ENCODE measurements at places on chromosomes 5 and 9. TPM values are rescaled to one million over a fixed set of nuclear protein-coding genes. Genes with fewer than 3 reads are reported as not detected.

DNA sequence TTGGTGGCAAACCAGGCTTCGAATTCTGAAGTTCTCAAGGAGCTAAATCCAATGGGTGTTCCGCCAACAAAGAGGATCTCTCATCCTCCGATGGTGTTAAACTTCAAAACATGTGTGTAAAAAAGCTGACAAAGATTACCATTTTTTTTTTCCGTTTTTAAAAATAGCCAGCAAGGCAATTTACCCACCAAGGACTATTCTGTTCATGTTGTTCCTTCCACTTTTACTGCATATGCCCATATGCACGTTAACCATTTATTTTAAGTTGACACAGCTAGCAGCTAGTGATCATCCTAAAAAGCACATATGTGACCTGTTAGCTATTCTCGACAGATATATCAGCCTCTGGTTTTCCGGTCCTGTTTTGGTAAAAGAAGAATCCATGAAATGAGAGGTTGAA lies 326.7 kb downstream of the PLK2 start:
- no peak for DNase-seq
- no peaks in the 10 kb centered on the region for H3K27me3 ChIP-seq
- peaks cover 5% of the 10 kb centered on the region for H3K4me1 ChIP-seq
- H3K4me3 ChIP-seq, result no peak overlapping the region

- no peak overlapping the region for H3K4me3 ChIP-seq
- no peaks in the 10 kb centered on the region for H3K4me1 ChIP-seq
- H3K36me3 ChIP-seq, result no peaks in the 10 kb centered on the region
- no peak for DNase-seq
- no peak overlapping the region for H3K27ac ChIP-seq
Observed at GRCh38 chr5:122707796-122708195, 67.1 kb upstream of the SNX2 start.

DNA sequence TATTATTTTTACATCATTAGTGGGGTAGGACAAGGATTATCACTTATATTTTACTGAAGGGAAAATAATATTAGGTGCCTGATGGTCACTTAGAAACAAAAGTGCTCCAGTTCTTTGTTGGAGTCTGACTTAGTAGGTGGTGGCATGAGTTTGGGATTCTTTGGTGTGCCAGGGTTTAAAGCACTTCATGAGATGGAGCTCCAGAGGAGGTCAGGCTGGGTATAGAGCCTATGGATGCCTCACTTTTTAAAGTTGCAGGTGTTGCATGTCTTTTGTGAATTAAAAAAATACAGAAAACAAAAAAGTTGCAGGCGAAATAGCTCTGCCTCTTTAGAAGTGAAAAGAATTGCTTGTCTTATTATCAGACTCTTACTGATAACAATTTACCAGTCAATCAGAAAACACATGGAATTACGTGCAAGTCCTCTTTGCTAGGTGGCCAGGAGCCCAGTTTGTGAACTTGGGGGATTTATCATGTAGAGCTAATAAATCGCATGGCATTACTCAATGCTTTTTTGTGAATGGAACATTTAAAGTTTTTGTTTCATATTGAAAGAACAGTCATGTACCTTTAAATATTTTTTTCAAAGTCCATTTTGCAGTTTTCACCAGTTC lies 1.6 kb downstream of the ITK start:
- no peaks in the 10 kb centered on the region for H3K4me1 ChIP-seq
- DNase-seq, result no peak
- H3K27me3 ChIP-seq, result no peaks in the 10 kb centered on the region
- no peaks in the 10 kb centered on the region for H3K36me3 ChIP-seq

DNA sequence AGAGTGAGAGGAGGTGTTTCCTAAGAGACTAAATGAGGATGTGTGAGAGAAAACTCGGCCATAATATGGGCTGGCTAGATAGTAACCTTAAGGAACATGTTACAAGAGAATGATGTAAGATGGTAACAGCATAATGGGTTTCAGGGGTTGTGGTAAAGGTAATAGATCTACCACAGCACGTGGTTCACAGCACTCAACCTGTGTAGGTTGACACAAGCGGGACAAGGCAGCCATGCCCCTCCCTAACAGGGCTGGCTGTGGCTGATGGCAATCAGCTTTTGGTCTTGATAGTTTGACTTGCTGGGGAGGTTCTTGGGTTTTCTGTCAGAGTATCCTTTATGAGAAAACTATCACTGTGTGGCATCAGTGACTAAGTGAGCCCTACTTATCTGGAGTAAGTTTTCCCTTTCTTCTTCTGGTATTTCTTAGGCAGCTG lies 138.6 kb downstream of the TRIO start:
- DNase-seq, result no peak
- no peak overlapping the region for H3K27ac ChIP-seq
- H3K36me3 ChIP-seq, result peaks cover 3% of the 10 kb centered on the region
- H3K27me3 ChIP-seq, result no peaks in the 10 kb centered on the region

GRCh38 chr5:14238272-14238671 lies 95.1 kb downstream of the TRIO start:
- peaks cover 62% of the 10 kb centered on the region for H3K4me1 ChIP-seq
- H3K27me3 ChIP-seq, result no peaks in the 10 kb centered on the region
- DNase-seq, result no peak
- H3K27ac ChIP-seq, result no peak overlapping the region

DNA sequence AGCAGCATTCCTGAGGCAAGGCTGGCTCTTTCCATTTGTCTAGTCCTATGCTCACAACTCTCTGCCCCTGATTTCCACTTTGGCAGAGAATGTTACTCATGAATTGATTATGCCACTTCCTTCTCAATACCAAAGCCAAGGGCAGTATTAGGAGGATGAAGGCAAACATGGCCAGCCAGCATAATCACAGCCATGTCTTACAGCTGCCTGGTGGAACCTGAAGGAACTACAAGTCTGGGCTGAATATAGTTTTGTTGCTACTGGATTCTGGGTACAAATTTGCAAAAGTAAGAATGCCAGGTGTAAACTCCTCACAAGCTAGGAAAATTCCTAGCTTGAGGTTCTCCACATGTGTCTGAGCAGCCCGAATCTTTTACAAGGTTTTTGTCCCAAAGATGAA lies 4.2 kb downstream of the SIL1 start:
- no peak for DNase-seq
- peaks cover 41% of the 10 kb centered on the region for H3K4me1 ChIP-seq
- no peak overlapping the region for H3K4me3 ChIP-seq
- no peaks in the 10 kb centered on the region for H3K36me3 ChIP-seq

- no peak overlapping the region for H3K4me3 ChIP-seq
- no peaks in the 10 kb centered on the region for H3K36me3 ChIP-seq
- H3K27ac ChIP-seq, result peak overlapping the region; percentile 31
- no peaks in the 10 kb centered on the region for H3K27me3 ChIP-seq
- H3K4me1 ChIP-seq, result peaks cover 15% of the 10 kb centered on the region
Observed at GRCh38 chr5:131977212-131977604, 31.7 kb upstream of the MEIKIN start.

GRCh38 chr9:127336506-127337352 lies 60.2 kb upstream of the SLC2A8 start:
- H3K27me3 ChIP-seq, result no peaks in the 10 kb centered on the region
- no peaks in the 10 kb centered on the region for H3K36me3 ChIP-seq
- DNase-seq, result peak; percentile 82
- peaks cover 20% of the 10 kb centered on the region for H3K4me1 ChIP-seq
- H3K27ac ChIP-seq, result peak overlapping the region; percentile 69

- H3K4me1 ChIP-seq, result no peaks in the 10 kb centered on the region
- no peak overlapping the region for H3K4me3 ChIP-seq
- no peaks in the 10 kb centered on the region for H3K36me3 ChIP-seq
- H3K27ac ChIP-seq, result no peak overlapping the region
Observed at GRCh38 chr5:87886164-87886563, 382.5 kb downstream of the TMEM161B start.

GRCh38 chr5:78612227-78613150 lies 36.1 kb downstream of the LHFPL2 start:
- H3K36me3 ChIP-seq, result peaks cover 8% of the 10 kb centered on the region
- H3K4me3 ChIP-seq, result no peak overlapping the region
- H3K27me3 ChIP-seq, result no peaks in the 10 kb centered on the region
- peak overlapping the region; percentile 13 for H3K27ac ChIP-seq

GRCh38 chr5:82719368-82719767 lies 357.8 kb downstream of the TMEM167A start:
- no peak overlapping the region for H3K27ac ChIP-seq
- H3K36me3 ChIP-seq, result no peaks in the 10 kb centered on the region
- H3K4me3 ChIP-seq, result no peak overlapping the region
- DNase-seq, result no peak

GRCh38 chr5:91849069-91849468 lies 466.0 kb upstream of the ARRDC3 start:
- no peaks in the 10 kb centered on the region for H3K4me1 ChIP-seq
- no peaks in the 10 kb centered on the region for H3K36me3 ChIP-seq
- H3K4me3 ChIP-seq, result no peak overlapping the region

GRCh38 chr5:68962757-68963484 lies 130.9 kb upstream of the SLC30A5 start:
- H3K4me1 ChIP-seq, result no peaks in the 10 kb centered on the region
- H3K27ac ChIP-seq, result no peak overlapping the region
- H3K27me3 ChIP-seq, result no peaks in the 10 kb centered on the region
- peak overlapping the region; percentile 50 for H3K4me3 ChIP-seq

DNA sequence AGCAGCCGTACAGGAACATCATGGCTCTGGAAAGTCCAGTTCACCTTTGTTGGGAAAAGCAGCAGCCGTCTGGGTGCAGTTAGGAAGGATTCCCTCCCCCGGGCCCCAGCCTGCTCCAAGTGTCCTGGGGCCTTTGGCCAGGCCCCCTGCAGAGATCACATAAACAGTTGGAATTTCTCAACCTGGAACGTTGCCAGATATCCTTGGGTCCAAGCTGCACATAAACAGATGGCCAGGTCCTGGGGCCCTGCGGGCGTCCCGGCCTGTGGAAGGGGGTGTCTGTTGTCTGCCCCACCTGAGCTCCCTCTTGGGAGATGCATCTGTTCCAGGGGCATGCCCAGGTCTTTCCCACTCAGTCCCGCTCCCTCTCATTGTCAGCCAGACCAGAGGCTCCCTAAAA lies 92.7 kb downstream of the COL5A1 start:
- DNase-seq, result no peak
- no peak overlapping the region for H3K27ac ChIP-seq
- H3K4me3 ChIP-seq, result no peak overlapping the region
- peaks cover 15% of the 10 kb centered on the region for H3K4me1 ChIP-seq
- H3K27me3 ChIP-seq, result no peaks in the 10 kb centered on the region

DNA sequence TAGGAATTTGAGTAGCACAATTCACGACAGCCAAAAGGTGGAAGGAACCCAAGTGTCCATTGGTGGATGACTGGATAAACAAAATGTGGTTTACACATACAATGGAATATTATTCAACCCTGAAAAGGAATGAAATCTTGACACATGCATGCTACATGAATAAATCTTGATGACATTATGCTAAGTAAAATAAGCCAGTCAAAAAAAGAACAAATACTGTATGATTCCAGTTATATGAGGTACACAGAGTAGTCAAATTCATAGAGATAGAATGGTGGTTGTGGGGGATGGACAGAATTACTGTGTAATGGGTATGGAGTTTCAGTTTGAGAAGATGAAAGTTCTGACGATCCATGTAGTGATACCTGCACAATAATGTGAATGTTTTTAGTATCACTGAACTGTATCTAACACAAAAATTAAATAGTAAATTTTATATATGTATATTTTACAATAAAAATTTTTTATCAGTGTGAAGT lies 117.7 kb upstream of the GNA14 start:
- H3K27ac ChIP-seq, result no peak overlapping the region
- no peaks in the 10 kb centered on the region for H3K36me3 ChIP-seq
- H3K4me3 ChIP-seq, result no peak overlapping the region
- no peaks in the 10 kb centered on the region for H3K4me1 ChIP-seq

DNA sequence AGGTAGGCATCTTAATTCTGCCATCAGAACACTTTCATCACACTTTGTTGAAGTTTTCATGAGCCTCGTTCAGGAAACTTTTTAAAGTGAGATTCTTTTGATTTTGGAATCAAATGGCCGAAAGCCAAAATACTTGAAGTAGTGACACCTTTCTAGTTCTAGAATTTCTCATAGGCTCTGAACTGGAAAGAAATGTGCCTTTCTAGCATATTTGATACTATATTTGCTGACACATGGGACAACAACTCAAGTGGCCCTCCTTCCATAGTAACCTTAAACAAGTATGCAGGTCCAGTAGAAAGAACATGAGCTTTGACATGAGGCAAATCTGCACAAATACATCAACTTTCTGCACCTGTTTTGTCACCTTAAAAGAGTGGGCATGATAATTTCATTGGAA lies 22.0 kb upstream of the DMRTA1 start:
- H3K36me3 ChIP-seq, result no peaks in the 10 kb centered on the region
- DNase-seq, result no peak
- H3K4me3 ChIP-seq, result no peak overlapping the region

GRCh38 chr9:84413301-84413700 lies 72.7 kb upstream of the SLC28A3 start:
- H3K27ac ChIP-seq, result no peak overlapping the region
- no peaks in the 10 kb centered on the region for H3K4me1 ChIP-seq
- no peaks in the 10 kb centered on the region for H3K27me3 ChIP-seq
- DNase-seq, result no peak
- no peak overlapping the region for H3K4me3 ChIP-seq

DNA sequence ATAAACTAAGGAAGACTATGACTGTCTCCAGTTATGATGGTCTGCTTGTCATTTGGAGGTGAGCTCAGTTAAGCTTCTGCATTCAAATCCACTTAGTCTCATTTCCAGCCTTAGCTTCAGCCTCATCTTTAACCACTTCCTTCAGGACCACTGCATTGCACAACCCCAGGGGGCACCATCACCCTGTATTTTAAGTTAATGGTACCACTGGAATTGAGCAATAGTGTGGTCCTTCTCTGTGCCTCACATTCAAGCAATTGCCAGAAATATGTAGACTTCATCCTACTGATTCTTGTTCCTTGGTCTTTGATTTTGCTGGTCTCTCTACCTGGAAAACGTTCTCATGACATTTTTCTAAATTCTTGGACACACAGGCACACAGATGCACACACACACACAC lies 131.5 kb upstream of the PTPN3 start:
- H3K4me1 ChIP-seq, result peaks cover 8% of the 10 kb centered on the region
- H3K27me3 ChIP-seq, result peaks cover 4% of the 10 kb centered on the region
- no peaks in the 10 kb centered on the region for H3K36me3 ChIP-seq
- no peak overlapping the region for H3K27ac ChIP-seq

- H3K36me3 ChIP-seq, result no peaks in the 10 kb centered on the region
- no peak overlapping the region for H3K4me3 ChIP-seq
Observed at GRCh38 chr5:66680804-66681203, 84.6 kb downstream of the MAST4 start.

PDE8B gene
- 22.7 TPM for total RNA-seq

SKP2 gene
- total RNA-seq, result 7.8 TPM

LRRC26 gene
- total RNA-seq, result not detected

PCDHB13 gene
- 8.0 TPM for total RNA-seq

TRIP13 gene
- total RNA-seq, result not detected

ZNF658 gene
- 2.2 TPM for total RNA-seq

PCDHB5 gene
- 11.0 TPM for total RNA-seq

ARL15 gene
- total RNA-seq, result 36.8 TPM

NIM1K gene
- total RNA-seq, result not detected

PCDHA7 gene
- 0.42 TPM for total RNA-seq

CDKN2B-AS1 gene
- total RNA-seq, result not detected

CNTFR gene
- total RNA-seq, result 8.7 TPM

FOXD4L5 gene
- 0.28 TPM for total RNA-seq

All from thoracic aorta (tissue), 2 donors.